ENCODE measurements at places on chromosomes 2 and 18. TPM values are rescaled to one million over a fixed set of nuclear protein-coding genes. Genes with fewer than 3 reads are reported as not detected.

DNA sequence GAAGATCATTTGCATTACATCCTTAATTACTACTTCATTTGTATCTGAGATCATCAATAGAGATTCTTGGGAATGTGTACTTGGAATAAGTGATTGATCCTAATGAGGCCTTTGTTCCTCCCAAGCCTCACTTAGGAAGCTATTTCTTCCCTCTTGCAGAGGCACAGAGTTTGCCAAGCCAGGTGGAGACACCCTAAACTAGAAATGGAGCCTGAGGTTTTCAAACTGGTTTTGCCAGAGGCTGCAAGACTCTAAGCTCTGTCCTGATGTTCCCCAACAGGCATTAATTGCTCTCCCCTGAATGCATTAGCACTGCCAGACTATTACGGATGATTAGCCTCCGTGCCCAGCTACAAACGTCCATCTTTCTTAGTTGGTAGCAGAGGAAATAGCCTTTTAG is 125.2 kb upstream of the LGALSL start:
- DNase-seq = no peak

DNA sequence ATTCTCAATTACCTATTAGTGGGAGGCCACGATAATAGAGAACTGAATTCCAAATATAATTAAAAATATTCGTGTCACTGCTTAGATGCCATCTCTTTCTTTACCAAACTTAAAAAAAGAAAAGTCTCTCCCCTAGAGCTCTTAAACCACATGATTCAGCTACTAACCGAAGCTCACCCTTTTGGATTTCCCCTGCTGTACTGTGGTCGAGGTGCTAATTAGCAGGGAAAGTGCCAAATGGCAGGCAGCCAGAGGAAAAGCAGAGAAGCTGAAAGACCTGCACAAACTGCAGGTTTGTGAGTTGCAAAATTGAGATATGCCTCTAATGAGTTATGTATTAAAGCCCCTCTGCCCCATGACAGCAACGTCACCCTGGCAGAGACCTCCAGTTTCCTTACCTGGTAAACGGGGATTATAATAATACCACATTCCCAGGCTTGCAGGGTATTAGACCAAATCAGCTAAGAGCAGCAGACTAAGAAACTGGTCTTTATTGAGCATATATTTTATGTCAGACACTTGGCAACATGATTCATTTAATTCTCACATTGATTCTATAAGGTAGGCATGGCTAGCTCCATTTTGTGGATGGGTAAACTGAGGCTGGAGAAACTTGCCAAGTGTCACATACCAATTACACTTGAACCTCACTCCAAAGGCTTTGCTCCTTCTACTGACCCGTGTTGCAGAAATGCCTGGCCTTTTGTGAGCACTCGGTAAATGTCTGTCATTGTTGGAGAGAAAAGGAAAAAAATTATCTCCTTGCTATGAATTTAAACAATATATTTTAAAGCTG is 259.7 kb downstream of the LPIN1 start:
- no peak for DNase-seq

GRCh38 chr2:134206573-134206972 is 47.3 kb upstream of the MGAT5 start:
- no peak for DNase-seq

GRCh38 chr2:1136067-1136466 is 185.4 kb downstream of the SNTG2 start:
- DNase-seq = no peak

Gene TOGARAM2
- 0.19 TPM for total RNA-seq

Gene ZNF521
- total RNA-seq = 79.9 TPM

- no peak for DNase-seq
Measured at GRCh38 chr2:41859615-41860514, 188.0 kb upstream of the PKDCC start.

GRCh38 chr2:237673130-237674001 is 46.0 kb downstream of the LRRFIP1 start:
- DNase-seq = no peak

GRCh38 chr2:30705711-30706533 is 101.3 kb downstream of the CAPN13 start:
- no peak for DNase-seq

DNA sequence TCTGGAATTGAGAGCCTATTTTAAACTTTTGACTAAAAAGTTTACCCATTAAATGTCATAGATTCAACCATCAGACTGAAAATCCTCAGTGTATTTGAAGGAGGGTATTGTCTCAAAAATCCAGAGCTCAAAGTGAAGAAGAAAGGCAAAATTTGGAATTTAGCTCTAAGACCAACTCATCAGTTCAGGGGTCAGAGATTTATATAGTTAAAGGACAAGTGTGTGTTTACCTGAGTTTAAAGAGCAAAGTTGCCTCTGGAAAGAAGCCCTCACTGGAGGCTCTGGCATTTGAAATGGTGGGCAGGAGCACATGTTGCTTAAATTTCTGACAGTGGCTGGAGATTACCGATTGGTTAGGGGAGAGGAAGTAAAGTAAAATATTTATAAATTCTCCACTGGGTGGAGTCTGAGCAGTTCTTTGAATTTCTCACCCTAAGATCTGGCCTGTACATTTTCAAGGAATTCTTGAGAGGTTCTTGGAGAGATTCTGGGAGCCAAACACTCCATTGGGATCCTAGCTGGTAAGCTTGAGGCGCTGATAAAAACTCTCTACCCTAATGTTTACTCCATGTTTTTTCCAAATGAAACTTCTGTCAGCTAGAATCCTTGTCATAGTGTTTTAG is at the start of gene KYNU:
Gene KYNU, plus strand, starts transcription at position 449 of the 623 bp plus-strand sequence. CDS start 7,704 bp downstream, outside the sequence.
- no peak for DNase-seq

Gene KIAA2012
- total RNA-seq = 0.09 TPM

Gene UGT1A4
- total RNA-seq = not detected

DNA sequence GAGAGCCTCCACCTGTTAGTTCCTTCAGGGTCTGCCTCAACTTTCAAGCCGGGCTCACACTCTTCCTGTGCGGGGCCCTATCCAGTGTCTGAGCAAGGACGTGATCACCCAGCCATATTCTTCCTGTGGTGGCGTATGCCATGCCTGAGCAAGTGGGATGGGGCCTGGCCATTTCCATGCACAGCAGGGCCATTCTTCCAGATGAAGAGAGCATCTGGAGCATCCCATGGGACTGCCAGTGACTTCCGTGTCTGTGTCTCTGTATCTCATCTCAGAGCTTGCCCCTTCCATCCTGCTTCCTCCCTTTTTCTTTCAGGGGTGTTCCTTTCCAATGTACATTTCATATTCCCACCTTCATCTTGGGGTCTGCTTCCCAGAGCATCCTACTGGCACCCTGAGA is 20.2 kb downstream of the SCG2 start:
- DNase-seq = no peak

DNA sequence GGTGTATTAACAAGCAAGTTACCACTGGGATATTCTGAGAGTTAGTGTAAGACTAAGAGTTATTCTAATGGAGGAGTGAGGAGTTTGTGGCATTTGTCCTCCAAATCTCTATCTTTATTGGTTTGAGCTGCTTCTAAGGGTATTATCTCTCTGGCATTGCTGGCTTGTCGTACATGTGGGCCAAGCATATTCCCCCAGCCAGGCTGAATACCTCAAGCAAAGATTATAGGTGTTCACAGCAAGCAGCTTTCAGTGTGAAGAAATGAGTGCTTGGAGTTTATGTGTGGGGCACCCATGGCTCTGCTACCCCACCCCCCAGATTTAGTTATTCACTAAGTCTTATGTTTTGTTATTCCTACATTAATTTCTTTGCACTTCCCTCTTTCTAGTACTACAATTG is 193.6 kb upstream of the FANCL start:
- no peak for DNase-seq

Gene CYRIA
- 11.0 TPM for total RNA-seq

Measured in omental fat pad (tissue), 4 donors.